ENCODE measurements at places on chromosomes 11 and 22.

DNA sequence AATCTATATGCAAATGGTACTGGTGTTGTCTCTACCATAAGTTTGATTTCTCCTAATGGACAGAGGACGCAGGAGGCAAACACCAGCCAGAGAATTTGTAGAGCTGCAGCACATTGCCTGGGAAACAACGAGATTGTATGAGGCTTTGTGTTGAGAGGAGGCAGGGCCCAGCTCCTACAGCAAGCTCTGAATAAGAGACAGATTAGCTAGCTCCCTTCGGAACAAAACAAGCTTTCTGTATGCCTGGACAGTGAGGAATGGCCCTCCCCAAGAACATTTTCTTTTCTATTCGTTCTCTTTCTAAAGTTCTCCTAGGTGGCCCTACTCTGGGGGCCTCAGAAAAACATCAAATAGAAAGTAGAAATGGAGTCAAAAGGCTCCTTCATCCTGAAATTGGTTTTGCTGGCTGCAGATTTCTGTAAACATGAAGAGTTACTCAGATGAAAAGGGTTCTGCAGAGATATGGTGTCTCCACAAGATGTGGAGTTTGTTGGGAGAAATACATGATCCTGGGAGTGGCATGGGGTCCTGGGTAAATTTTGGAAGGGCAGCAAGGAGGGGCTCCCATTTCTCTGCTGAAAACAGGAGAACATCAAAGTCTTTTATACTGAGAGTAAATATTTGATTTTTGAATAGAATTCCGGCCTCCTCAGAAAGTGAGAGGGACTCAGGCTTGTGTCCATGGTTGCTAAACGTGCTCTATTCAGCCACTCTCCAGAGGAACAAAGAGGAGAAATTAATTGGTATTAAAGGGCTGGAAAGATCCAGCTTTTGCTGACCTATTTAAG is 6.8 kb upstream of the HEPACAM start:
- DNase-seq = no peak

GRCh38 chr11:61976420-61976800 is 9.0 kb upstream of the FTH1 start:
- no peak for DNase-seq

DNA sequence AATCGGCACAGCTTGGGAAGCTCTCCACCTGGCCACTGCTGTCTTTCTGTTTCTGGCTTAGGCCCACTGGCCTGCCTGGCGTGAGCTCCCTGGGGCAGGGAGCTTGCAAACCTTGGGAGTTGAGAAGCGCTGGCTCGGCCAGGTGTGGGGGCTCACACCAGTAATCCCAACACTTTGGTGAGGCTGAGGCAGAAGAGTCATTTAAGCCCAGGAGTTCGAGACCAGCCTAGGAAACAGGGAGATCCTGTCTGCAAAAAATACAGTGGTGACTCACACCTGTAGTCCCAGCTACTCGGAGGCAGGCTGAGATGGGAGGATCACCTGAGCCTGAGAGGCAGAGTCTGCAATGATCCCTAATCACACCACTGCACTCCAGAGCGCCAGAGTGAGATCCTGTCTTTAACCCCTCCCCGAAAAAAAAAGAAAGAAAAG is 4.0 kb downstream of the AP5B1 start:
- no peak for DNase-seq

DNA sequence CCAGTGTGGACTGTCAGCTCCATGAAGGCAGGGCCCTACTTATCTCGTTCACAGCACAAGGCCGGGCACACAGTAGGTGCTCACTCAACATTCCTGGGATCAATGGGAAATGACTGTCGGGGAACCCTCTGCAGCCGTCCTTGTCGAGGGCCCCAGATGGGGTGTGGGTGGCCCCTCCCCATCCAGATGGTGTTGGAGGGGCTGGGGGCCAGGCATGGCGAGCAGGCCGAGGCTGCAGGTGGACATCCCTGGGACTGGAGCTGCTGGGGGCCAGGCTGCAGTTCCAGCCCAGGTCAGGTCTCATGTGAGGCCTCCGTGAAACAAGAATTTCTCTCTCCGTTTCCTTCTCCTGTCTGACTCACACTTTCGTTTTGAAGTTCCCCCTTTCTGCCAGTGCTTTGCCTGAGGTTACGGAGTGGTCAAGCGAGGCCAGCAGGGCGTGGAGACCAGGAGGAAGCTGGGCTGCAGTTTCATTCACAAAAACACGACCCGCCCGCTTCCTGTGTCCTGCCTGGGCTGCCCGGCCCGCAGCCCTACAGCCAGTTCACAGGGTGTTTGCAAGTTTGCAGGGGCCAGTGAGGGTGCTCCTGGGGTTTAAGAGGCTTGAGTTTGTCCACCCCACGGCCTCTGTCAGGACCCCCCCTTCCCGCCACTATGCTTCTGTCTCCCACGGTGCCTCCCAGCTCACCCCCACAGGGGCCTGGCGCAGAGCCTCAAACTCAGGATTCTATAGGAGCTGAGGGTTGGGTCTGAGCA is 4.5 kb downstream of the MYEOV start:
- DNase-seq = no peak

DNA sequence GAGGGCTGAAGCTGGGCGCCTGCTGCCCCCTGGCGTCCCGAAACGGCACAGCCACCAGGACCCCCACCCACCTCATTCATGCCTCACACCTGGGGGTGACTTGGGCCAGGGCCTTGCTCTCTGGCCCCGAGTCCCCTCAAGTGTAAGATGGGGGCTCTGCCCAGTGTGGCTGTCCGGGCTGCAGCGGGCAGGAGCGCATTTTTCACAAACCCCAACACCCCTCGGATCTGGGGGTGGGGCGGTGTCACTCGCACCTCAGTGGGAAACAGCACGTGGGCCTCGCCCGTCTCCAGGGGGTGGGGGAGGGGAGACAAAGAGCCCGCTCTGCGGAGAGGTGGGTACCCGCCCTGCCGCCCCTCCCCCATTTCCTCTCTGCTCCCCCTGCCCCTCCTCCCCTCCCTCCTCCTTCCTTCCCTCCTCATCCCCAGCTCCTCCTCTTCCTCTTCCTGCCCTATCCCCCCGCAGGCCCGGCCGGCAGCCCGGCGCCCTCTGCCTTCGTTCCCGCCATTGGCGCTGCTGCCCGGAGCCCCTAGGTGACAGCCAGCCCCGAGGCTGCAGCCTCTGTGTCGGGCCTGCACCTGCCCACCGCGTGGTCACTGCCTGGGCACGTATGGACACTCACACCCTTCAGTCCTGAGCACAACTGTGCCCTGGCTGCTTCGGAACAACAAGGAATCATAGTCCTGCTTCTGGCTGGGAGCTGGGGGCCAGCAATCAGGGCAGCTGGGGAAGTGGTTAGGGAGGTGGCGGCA is 6.8 kb upstream of the CDKN1C start:
- peak; percentile 37 for DNase-seq

DNA sequence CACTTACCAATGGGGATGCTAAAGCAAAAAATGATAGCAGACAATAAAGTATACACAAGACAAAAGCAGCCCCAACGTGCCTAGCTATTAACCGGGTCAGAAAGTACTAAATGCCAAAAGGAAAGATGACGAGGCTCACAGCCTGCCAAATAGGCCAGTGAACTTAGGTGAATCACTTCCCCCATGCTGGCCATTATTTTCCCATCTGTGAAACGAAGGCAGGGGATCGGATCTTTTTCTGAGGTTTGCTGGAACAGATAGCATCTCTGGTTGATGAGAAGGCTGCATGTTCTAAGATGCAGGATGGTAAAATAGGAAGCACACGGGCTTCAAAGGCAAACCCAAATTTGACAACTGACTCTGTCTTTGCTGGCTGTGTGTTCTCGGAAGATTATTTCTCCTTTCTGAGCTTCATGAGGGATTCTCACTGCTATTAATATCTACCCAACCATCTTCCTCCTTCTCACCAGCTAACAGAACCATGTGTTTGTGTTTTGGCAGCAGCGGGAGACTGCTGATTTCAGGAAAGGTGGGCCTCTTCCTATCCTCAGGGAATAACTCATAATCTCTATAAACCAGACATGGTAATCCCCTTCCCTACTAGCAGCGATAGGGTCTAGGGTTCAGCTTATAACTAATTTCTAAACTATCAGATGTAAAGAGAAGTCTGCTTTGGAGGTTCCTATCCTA is 390.7 kb downstream of the LARGE1 start:
- no peak for DNase-seq

GRCh38 chr11:44759743-44760476 is 33.1 kb downstream of the TSPAN18 start:
- no peak for DNase-seq

DNA sequence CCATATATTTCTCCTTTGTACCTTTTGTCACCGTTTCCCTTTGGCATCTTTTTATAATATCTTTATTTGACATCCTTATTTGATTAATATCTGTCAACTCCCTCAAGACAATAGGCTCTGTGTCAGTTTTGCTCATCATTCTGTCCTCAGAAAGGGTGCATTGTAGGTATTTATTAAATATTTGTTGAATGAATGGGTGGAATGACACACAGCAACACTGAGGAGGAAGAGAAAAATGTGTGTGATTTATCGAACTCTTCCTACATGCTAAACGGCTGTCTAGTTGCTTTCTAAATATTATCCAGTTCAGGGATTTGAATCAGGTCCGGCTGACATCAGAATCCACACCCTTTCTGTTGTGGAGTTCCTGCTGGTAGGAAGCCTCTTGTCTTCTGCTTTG is 98.2 kb downstream of the NAV2 start:
- no peak for DNase-seq

GRCh38 chr11:87173185-87174039 is 135.7 kb downstream of the TMEM135 start:
- DNase-seq = no peak

DNA sequence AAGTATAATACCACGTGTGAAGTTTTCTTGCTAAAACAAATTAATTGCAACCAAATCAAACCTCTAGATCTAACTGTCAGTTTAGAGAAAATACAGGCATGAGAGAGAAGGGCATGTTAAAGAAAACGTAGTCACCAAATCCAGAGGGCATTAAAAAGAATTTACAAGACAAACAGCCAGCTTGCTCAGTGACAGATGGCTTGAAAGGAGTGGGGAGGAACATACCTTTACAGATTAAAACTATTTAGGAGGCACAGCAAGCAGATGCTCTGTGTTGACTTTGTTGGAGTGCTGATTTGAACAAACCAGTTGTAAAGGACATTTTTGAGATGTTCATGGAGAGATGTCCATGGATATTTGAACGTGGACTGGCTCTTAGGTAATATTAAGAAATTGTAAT is 96.9 kb downstream of the ATXN10 start:
- no peak for DNase-seq

- DNase-seq = no peak
Measured at GRCh38 chr22:29003975-29004646, 57.5 kb downstream of the C22orf31 start.

GRCh38 chr11:86056351-86056854 is 12.5 kb downstream of the PICALM start:
- DNase-seq = no peak

GRCh38 chr11:32225571-32226285 is 134.9 kb downstream of the RCN1 start:
- DNase-seq = no peak

- DNase-seq = no peak
Measured at GRCh38 chr11:125423247-125423849, 72.7 kb downstream of the FEZ1 start.

DNA sequence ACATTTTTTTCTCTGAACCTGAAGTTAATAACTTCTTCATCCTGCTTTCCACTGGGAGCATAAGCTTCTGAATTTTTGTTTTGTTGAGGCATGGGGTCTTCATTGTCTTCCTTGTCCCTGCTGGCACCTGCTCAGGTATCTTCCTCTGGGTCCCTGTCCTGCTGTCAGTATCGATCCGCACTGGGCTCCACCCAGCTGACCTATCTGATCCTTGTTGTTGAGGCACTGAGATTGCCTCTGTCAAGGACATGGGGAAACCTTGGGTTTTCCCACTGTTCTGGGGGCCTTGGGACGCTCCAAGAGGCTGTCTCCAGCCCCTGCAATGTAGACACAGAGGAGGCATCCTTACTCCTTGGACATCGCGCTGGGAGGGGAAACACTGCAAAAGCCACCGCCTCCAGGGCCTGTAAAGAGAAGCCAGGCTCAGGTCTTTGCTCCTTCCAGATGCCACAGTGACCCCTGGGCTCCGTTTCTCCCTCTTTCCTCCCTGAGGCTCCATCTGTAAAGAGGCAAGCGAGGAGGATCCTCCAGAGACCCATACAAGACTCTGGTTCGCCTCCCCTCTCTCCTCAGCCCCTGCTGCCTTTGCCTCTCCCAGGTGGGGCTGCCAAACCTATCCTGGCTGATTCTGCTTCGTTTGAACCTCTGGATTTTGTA is 8.6 kb upstream of the RBFOX2 start:
- no peak for DNase-seq

Data from stimulated activated CD4-positive, alpha-beta T cell treated with anti-CD3 and anti-CD28 coated beads, Interleukin-15, amount 100 ng/mL, for 1 hour (primary cell).